Hair follicular keratinocyte (primary cell): ENCODE measurements at places on chromosomes 2 and 18. TPM values are rescaled to one million over a fixed set of nuclear protein-coding genes. Genes with fewer than 3 reads are reported as not detected.

GPC1 gene
- 122 and 162 TPM in 2 replicates for total RNA-seq

TCF7L1 gene
- 1.4 and 2.0 TPM in 2 replicates for total RNA-seq

GALNT5 gene
- total RNA-seq, result 3.1 and 5.1 TPM in 2 replicates

DNAJC5G gene
- not detected in 2 replicates for total RNA-seq

RNF144A gene
- total RNA-seq, result 2.2 and 3.6 TPM in 2 replicates

ADGRF3 gene
- 0.08 TPM in 1 of 2 replicates, not detected in the other for total RNA-seq
